C1 segment of cervical spinal cord (tissue), 14 donors: ENCODE measurements at places on chromosomes 3 and 15.
A peak's percentile ranks its signal among the peaks of the same experiment; 100 is the strongest.

DNA sequence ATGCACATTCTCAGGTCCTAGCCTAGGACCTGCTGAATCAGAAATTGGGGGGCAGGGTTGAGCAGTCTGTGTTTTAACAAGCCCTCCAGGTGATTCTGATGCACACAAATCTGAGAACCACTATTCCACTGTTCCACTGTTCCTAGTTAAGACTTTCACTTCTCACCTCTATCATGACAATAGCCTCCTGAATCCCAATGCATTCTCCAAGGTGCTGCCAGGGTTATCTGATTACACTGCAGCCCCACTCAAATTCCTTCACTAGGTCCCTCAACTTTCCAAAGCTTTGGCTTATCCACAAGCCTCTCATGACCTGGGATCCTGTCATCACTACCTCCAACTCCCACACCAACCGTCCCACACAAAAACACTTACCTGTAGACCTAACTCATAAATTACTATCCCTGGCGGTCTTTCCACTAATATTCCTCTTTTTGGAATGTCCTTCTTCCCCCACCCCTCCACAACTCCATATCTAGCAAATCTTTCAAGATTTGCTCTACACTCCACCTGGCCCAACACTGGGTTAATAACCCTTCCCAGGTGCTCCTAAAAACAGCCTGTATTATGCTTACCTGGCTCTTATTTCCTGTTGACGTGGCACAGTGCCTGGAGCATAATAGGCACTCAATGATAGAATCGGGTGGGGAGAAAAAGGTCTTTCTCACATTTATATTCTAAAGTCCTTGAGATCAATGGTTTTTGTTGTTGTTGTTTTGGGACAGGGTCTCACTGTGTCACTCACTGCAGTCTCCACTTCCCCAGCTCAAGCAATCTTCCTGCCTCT lies 27.2 kb downstream of the TBL1XR1 start:
- no peak for DNase-seq

- DNase-seq = no peak
Observed at GRCh38 chr15:92050220-92050898, 196.9 kb downstream of the SLCO3A1 start.

- no peak for DNase-seq
Observed at GRCh38 chr3:158846803-158847451, 45.1 kb downstream of the MFSD1 start.

GRCh38 chr3:141459008-141459407 lies 27.8 kb upstream of the RASA2 start:
- no peak for DNase-seq

- no peak for DNase-seq
Observed at GRCh38 chr3:158718490-158719170, 13.6 kb downstream of the RARRES1 start.

GRCh38 chr3:175593331-175593730 lies 734.2 kb downstream of the NAALADL2 start:
- DNase-seq = no peak

- DNase-seq = no peak
Observed at GRCh38 chr3:124442463-124442862, 287.8 kb upstream of the UMPS start.

GRCh38 chr15:50558012-50558411 lies 11.5 kb upstream of the USP50 start:
- DNase-seq = no peak

- DNase-seq = peak; percentile 90
Observed at GRCh38 chr3:169772305-169772896, 795 bp upstream of the MYNN start.

- DNase-seq = no peak
Observed at GRCh38 chr3:168863561-168863960, 767.8 kb upstream of the GOLIM4 start.

DNA sequence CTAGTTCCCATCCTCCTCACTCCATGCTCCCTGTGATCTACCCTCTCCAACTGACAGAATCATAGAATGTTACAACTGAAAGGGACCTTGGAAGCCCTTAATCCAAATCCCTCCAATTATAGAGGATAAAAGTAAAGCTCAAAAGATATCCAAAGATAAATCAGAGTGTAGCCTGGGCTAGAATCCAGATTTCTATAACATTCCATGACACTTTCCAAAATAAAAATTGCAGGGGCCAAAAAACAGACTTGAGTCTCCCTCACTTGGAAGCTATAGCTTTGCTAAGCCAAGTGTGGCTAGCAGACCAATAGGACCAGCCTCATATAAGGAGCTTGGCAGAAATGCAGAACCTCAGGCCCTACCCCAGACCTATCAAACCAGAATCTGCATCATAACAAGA lies 148.1 kb downstream of the NTRK3 start:
- DNase-seq = no peak

DNA sequence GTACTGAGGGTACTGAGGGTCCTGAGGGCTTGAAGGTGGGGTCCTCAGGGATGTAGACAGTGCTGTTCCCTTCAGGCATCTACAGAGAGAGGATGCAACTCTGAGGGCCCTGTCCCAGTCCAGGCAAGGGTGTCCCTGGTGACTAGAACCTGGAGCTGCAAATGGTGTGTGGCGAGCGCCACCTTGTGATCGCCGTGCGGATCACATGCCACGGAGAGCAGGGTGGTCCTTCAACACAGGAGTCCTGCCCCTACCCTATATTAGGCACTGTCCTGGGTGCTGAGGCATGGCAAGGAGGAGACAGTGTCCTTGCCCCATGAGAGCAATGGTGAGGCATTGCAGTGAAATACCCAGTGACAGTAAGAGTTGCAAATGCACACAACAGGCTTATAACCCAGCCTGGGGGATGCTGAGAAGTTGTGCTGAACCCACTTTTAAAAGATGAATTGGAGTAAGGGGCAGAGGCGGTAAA lies 23.6 kb downstream of the RHCG start:
- peak; percentile 26 for DNase-seq

GRCh38 chr15:40471808-40472150 lies 995 bp downstream of the CHST14 start:
- no peak for DNase-seq

- no peak for DNase-seq
Observed at GRCh38 chr3:188720636-188721035, 451.1 kb upstream of the TPRG1 start.

DNA sequence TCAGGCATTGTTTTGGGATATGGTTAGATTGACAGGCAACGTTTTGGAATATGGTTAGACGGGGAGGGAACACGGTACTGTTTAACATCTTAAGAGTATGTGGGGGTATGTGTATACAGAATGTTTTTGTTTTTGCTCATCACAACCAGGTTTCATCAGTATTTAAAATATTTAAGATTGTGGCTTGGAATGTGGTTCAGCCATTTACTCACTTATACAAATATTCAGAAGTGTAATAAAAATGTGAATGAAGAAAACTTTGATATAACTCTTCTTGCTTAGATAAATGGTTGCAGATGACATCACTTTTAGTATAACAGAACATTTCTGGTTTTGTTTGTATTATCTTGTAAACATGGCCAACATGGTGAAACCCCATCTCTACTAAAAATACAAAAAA lies 3.9 kb upstream of the PAK2 start:
- DNase-seq = no peak

- peak; percentile 25 for DNase-seq
Observed at GRCh38 chr3:101828691-101829436, 20.4 kb upstream of the NFKBIZ start.

DNA sequence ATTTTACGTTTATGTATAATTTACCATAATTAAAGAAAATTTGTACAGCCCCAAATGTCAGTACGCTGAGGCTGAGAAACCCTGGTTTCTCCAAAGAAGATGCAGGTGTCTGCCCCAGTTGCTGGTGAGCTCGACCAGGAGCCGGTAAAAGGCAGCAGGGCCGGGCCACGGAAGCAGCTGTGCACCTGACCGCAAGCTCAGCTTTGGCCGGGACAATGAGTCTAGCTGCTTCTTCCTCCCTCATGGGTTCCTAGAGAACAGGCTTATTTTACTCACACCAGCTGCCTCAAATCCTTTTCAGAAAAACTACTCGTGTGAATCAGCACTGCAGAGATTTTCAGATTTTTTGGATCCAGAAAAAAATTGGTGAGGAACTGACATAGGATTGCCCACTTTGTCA lies 18.0 kb upstream of the ZXDC start:
- DNase-seq = no peak

DNA sequence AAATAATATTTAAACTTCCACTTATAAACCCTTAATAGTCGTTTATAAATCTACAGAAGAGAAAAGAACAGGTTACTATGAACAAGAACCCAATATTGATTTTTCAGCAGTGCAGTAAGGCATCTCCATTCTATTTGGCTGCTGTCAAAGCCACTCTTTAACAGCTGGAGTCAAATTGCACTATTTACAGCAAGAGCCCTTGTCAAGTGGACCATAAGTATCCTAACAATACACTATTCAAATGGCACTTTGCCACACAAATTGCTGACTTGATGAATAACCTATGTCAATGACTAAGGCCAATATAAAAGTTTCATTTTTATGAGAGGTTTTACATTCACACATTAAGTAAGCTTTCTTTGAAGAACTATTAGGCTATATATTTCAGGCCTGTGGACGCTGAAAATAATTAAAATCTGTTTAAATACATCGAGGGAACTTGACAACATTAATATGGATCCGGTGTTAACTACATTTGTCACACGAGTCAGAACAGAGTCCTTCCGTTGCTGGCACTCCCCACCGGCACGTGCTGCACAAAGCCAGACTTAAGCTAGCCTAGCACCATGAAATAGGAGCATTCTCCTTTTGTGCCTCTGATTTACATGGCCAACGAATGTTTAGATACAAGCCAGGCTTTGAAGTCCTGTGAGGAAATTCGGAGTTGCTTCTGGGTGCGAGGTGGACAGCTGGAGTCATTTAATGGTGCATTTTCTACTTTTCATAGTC lies 100.5 kb downstream of the WDR72 start:
- DNase-seq = no peak

DNA sequence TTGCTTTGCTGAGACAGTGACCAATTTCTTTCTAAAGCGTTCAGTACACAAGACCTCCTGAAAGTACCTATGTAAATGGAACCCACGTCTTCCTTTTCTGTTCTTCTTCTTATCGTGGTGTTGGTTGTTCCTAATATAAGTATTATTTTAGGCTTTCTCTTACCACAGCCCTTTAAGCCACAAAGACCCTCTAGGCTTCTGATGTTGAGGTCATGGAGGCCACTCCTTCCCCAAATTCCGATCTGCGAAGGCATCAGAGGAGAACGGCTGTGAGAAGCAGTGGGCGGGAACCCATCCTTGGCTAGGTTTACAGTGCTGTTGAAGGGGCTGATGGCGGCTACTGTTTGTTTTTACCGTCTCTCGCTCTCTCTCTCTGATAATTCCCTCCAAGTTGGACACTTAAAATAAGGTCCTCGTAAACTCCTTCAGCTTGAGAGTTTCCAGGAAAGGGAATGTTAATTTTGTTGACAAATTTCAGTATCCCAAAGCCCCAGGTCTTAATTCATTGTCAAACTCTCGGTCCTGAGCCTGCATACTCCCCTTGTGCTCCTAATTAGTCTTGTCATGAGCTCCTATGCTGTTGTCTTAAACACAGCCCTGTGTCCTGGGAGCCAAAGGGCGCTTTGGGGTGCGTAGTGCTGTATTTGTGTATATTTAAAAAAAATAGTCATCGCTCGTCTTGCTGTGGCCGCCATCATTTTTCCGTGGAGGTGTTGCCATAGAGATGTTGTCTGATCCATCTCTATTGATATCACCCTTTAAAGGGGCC lies 178.8 kb downstream of the OPA1 start:
- DNase-seq = no peak

GRCh38 chr3:4271834-4272233 lies 31.3 kb upstream of the SETMAR start:
- no peak for DNase-seq

DNA sequence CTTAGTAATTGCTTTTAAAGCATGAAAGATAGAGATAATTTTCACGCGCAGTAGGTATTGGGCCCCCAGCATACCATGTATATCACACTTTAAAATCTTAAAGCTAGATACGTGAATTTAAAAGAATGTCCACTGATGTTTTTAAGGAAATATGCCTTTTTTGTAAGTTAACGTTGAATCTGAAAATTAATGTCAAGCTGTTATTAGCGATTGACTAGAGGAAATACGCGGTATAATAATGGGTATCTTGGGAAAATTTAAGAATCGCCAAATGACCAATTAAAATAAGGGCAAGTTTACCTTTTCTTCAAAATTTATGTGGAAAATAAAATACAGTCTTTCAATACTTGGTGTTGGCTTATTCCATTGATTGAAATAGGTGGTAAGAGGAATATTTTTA lies 13.3 kb upstream of the CHD2 start:
- DNase-seq = no peak

DNA sequence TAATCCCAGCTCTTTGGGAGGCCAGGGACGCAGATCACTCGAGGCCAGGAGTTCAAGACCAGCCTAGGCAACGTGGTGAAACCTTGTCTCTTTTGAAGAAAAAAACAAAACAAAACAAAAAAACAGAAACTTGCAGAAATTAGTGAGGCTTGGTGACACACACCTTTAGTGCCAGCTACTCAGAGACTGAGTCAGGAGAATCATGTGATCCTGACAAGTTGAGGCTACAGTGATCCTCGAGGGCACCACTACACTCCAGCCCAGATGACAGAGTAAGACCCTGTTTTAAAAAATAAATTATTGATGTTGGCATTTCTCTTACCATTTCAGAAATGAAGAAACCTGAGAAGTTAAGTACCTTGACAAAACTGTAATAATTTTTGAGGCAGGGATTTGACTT lies 44.6 kb upstream of the CCNB2 start:
- no peak for DNase-seq

GRCh38 chr15:101043911-101044624 lies 124.9 kb downstream of the LRRK1 start:
- no peak for DNase-seq

DNA sequence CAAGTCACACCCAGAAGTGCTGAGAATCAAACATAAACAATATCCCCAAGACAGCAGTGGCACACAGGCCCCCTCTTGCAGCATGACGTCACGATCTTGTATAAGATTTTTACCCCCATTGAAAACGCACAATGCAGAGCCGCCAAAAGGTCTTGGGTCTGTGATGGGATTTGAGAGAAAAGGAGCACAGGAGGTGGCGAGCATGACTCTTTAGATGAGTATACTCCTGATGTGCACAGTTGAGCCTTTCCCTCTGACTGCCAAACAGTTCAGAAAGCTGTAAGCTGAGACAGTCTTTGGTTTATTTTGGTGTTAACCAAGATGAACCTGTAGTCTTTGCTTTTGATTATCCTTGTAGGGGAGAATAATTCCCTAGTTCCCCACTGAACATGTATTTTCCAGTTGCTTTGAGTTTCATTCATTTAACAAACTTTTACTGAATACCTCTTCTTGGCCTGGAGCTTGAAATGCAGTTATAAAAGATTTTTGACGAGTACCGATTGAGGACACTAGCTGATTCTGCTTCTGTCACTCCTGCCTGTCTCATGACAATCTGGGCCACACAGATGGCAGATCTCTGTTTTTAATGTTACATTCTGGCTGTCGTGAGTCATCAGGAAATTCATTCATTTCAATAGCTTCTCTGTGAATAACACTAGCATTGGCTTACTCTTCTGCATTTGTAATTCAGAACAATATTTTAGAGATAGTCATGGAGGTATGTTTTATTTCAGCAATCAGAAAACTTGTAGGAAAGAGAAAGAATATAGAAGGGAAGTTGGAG lies 28.9 kb downstream of the CFAP91 start:
- no peak for DNase-seq
